ENCODE measurements at places on chromosomes 6 and 20.

GRCh38 chr6:41344876-41345275, 9.5 kb downstream of the NCR2 start:
- DNase-seq: no peak

- DNase-seq: no peak
These were observed 61.6 kb downstream of the SRC start for GRCh38 chr20:37407573-37408002.

GRCh38 chr6:25369433-25370177, 90.4 kb downstream of the CARMIL1 start:
- DNase-seq: peak; percentile 88

GRCh38 chr20:57126481-57127092, 139.9 kb downstream of the BMP7 start:
- DNase-seq: no peak

GRCh38 chr6:98808541-98809210, 25.7 kb upstream of the POU3F2 start:
- DNase-seq: no peak

DNA sequence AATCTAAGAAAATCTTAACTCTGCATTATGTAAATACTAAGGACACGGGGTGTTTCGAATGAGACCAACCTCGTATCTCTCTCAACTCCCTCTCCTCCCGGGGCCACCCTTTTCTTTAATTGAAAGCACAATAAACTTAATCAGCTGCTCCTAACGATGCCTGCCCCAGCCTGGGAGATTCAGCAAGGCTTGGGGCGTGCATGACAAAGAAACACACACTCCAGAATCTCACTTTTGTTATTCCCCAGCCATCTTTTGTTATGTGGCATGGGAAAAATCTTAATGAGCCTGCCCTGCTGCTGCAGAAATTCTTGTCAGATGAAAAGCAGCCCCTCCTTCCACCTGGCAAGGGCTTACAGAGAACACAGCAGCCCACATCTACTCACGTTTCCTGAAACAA, 117.4 kb downstream of the TTLL2 start:
- DNase-seq: no peak

- DNase-seq: peak; percentile 37
These were observed 17.6 kb upstream of the EIF2S2 start for GRCh38 chr20:34129518-34130162.

DNA sequence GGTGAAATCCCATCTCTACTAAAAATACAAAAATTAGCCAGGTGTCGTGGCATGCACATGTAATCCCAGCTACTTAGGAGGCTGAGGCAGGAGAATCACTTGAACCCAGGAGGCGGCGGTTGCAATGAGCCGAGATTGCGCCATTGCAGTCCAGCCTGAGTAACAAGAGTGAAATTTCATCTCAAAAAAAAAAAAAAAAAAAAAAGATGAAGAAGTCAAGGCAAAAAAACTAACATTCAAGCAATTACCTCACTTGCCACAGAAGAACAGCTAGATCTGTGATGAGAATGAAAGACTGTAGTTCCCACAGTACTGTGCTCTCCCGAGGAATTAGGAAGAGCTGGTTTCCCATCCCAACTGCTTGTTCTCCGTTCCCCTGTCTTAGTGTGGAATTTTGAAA, 144.7 kb upstream of the ECI2 start:
- DNase-seq: no peak

GRCh38 chr6:166277018-166277417, 31.2 kb downstream of the PRR18 start:
- DNase-seq: no peak

All from NCI-H2029 (cell line).